ENCODE measurements at places on chromosomes 3 and 15. TPM values are rescaled to one million over a fixed set of nuclear protein-coding genes. Genes with fewer than 3 reads are reported as not detected.

DNA sequence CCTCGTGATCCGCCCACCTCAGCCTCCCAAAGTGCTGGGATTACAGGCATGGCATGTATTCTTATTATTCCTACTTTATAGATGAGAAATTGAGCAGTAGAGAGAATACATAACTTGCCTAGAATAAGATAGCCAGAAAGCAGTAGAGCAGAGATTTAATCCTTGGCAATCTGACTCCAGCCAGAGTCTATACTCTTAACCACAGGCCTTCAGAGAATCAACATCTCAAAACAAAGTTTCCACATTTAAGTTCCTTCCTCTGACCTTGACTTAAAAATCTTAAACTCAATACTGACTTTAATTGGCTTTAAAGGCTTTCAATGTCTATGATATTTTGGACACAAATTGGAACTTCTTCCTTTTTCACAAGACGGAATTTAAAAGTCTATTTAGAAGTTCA, 37.1 kb downstream of the ZNF106 start:
- no peak for DNase-seq

- no peak for DNase-seq
These were observed 31.2 kb downstream of the NR2E3 start for GRCh38 chr15:71841563-71841962.

- no peak for DNase-seq
These were observed 148.1 kb upstream of the SLC24A5 start for GRCh38 chr15:47972738-47973137.

DNA sequence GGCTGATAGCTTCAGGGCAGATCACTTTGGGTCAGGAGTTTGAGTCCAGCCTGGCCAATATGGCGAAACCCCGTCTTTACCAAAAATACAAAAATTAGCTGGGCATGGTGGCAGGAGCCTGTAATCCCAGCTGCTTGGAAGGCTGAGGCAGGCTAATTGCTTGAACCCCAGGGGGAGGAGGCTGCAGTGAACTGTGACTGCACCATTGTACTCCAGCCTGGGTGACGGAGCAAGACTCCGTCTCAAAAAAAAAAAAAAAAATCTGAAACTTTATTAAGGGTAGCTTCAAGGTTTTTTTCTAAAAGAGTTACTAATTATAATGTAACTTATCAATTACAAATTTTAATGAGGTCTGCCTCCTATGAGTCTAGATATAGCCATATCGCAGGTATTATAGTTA, 5.1 kb downstream of the NECTIN3 start:
- DNase-seq = no peak

GRCh38 chr15:39698444-39699390, 83.9 kb downstream of the FSIP1 start:
- no peak for DNase-seq

The CELSR3 gene
- 19.3 TPM for total RNA-seq

DNA sequence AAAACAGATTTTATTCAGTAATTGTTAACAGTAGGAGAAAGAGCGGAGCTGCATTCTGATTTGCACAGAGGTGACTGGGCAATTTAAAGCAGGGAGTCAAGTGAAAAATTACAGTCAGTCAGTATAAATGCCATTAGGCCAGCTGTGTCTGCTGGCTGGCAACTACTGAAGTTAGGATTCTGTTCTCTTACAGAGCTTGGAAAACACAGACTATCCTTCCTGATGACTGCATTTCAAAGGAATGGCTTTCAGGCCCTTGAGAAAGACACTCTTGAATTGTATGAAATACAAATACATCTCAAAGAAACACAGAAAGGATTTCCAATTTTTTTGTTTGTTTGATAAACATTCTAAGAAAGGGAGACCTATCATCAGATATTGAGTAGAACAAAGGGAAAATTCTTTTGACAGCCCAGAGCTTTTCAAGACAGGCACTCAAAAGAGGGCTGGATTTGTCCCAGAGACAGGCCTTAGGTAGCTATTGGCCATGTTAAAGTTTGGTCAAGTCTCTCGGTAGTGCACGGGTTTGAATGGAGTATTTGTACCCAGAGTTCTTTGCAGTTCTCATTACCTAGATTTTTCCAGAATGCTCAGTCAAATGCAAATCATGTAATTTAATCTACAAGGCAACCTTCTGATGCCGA, 551.2 kb upstream of the CCDC54 start:
- DNase-seq = no peak

DNA sequence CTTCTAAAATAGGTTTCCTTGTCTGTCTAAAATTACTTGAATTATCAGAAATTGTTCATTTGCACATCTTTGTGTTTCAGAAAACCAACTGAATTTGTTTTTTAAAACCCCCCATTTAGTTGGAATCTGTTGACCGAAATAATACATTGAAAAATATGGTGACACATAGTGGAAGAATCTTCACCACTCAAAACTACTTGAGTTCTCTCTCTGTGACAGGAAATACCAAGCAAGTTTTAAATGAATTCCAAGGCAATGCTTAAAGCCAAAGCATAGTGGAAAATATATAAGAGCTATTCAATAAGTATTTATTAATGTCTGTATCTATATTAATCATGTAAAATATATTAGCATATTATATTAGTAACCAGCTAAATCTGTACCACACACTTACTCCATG, 224.9 kb upstream of the COL8A1 start:
- no peak for DNase-seq

The PXYLP1 gene
- 9.5 TPM for total RNA-seq

The MUC20 gene
- total RNA-seq = 0.95 TPM

DNA sequence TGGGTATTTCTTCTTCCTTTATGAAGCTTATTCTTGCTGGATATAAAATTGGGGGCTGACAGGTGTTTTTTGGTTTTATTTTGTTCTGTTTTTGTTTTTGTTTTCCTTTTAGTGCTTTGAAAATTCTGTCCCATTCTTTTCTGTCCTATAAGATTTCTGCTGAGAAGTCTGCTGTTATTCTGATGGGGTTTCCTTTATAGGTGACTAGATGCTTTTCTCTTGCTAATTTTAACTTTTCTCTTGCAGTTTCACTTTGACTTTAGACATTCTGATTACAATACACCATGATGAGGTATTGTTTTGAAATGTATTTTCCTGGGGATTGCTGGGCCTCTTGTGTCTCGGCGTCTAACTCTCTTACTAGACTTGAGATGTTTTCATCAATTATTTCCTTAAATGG, 22.8 kb downstream of the TTC14 start:
- DNase-seq = no peak

Data from CD8-positive, alpha-beta memory T cell (primary cell).